ENCODE measurements at places on chromosomes 16 and 17.

- DNase-seq: no peak
Measured at GRCh38 chr16:80459966-80460365, 80.8 kb upstream of the DYNLRB2 start.

DNA sequence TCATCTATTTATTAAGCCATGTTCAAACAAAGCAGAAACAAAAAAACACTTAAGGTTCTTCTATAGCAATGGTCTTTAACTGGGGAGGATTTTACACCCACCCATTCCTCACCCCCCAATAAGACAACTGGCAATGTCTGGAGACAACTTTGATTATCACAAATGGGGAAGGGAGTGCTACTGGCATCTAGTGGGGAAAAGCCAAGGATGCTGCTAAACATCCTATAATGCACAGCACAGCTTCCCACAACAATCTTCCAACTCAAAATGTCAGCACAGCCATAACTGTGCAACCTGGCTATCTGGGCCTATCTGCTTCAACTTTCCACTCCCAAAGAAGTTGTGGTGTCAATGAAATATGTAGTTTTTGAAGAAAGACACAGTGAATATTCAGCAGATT lies 1044.4 kb downstream of the CDH8 start:
- DNase-seq: no peak

DNA sequence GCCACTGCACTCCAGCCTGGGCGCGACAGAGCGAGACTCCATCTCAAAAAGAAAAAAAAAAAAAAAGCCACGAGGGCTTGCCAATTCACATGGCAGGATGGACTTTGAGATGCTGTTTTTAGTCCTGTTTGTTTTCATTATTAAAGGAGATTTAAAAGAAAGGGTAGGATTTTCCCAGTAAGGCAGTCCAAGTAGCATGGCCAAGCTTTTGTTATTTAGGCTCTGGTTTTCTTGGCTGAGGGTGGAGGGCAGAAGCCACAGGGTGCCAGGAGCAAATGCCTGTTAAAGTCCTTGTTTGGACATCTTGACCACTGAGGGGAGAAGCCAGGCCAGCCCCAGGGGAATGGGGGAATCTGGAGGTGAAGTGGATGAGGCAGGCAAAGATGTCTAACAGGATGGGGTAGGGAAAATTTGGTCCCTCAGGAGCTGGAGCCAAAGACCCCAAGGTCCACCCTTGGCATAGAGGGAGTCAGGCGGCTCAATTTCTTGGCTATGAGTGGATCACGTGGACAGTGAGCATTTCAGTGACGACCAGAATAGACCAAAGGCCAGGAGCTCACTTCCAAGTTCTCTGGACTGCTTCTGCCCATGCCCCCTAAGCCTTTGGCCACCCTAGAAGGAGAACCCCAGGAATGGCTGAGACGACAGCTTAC lies 20.8 kb upstream of the PLLP start:
- no peak for DNase-seq

DNA sequence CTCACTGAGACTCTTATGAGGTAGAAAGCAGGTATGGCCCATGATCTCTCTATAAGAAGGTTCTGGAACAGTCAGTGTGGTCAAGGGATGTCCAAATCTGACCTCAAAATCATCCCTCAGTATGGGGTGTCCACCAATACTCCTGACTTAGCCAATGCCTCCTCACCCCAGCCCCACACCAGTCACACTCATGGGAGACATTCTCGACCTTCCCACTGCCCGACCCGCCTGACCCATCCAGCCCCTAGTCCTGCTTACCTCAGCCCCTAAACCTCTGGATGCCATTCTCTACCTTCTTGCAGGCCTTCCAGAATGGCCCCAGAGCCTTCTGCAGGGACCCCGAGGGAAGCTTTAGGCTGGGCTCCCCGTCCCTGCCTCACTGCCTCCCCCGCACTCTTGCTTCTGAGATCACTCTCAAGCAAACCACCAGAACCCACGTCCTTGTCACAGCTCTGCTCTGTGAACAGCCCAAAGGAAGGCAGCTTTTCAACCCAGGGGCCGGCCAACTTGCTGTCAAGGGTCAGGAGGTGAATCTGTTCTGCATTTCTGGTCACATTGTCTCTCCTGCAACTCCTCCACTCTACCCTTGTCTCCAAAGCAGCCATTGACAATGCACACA lies 44.9 kb upstream of the RBFOX3 start:
- no peak for DNase-seq

- no peak for DNase-seq
Measured at GRCh38 chr17:80786887-80787286, 204.8 kb upstream of the CHMP6 start.

- no peak for DNase-seq
Measured at GRCh38 chr17:37079065-37079708, 130.4 kb downstream of the AATF start.

GRCh38 chr16:15494236-15494635 lies 59.8 kb downstream of the BMERB1 start:
- DNase-seq: peak; percentile 54

- peak; percentile 17 for DNase-seq
Measured at GRCh38 chr17:62827746-62828485, 19.8 kb upstream of the MARCHF10 start.

GRCh38 chr16:69386596-69386995 lies 789 bp upstream of the TERF2 start:
- no peak for DNase-seq

DNA sequence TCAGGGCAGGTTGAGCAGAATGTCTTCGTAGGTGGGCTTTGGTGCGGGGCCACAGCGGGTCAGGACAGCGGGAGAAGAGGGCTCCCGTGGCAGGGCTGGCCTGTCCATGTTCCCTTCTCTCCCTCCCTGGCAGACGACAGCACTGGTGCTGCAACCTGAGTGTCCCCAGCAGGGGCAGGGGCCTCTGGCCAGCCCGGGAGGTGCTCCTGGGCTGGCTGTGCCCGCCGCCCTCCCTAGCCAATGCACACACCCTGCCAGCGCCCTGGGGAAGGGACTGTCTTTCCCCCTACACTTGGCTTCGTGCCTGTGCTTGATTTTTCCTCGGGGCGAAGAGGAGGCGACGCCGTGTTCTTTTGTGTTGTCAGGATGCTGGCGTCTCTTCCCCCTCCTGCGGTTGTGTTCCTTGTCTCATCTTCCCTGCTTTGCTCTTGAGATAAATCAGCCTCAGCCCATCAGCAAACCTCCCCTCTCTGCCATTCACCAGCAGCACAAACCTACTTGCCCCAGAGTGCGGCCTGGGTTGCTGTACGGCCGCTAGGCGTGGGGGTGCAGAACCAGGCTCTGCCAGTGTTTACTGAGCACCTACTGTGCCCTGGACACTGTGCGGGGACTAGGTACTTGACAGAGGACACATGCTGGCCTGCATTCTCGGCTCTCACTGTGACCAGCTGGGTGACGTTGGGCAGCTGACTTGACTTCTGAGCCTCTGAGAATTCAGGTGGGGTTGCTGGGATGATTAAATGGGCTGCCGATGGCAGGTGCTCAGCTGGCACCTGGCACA lies 237.3 kb upstream of the CIBAR2 start:
- no peak for DNase-seq

GRCh38 chr17:76700270-76700616 lies 10.5 kb downstream of the MXRA7 start:
- DNase-seq: peak; percentile 66

DNA sequence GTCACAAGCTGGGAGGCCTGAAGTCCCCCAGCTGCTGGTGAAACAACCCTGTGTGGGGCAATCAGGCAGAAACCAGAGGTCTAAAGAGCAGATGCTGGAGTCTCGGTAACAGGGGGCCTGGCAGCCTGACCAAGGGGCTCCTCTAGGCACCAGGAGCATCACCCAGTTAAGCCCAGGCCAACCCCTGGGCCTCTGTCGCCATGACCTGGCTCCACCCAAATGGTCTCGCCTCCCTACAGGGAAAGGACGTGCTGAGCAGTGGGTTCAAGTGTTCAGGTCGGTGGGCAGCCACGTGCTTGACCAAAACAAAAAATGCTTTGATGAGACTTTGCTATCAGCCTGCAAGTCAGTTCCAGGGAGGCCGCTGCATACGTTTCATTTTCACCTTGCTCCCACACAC lies 240.3 kb downstream of the ZNF423 start:
- DNase-seq: no peak

GRCh38 chr16:80940069-80940856 lies 66.4 kb downstream of the CMC2 start:
- DNase-seq: no peak

GRCh38 chr16:15906439-15906838 lies 18.0 kb upstream of the CEP20 start:
- no peak for DNase-seq
